ENCODE measurements at places on chromosomes 7 and 10. TPM values are rescaled to one million over a fixed set of nuclear protein-coding genes. Genes with fewer than 3 reads are reported as not detected.

DNA sequence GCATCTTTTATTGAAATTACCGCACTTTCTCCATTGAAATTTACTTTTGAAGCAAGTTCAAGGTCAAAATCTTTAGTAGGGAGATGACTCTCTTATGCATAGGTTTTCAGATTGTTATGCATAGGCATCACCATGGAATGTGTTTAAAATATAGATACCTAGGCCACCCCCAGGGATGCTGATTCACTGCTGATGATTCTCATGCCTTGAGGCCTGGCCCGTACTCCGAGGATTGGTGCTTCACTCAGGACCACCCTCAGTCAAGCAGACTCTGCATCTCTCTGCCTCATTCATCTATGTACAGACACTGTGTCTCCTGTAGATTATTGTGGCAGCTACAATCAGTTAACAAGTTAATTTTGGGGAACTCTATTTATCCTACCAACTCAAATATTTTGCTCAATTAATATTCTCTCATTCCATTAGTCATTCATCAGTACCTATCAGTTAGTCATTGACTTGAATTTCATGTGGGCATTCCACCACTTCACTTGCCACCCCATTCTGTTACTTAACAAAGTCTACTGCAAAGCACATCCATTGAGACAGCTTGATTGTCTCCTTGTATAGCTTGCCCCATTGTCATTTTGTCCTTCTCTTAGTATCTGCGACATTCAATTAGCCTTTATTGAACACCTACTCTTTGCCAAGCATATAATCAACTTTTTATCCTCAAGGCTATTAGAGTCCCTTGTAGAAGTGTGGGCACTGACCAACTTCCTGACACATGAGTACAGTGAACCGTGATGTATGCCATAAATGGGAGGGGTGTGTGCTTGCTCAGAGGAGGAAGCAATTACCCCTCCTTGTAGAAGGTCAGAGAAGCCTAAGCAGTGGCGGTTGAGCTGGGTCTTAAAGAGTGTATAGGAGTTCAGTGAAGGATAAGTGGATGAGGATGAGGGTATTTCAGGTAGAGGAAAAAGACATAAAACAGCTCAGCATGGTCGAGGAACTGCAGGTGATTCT lies 255.6 kb upstream of the BMPER start:
- DNase-seq = no peak

SLC18A3 gene
- not detected for polyA plus RNA-seq

OPTN gene
- polyA plus RNA-seq = 95.5 TPM

DNA sequence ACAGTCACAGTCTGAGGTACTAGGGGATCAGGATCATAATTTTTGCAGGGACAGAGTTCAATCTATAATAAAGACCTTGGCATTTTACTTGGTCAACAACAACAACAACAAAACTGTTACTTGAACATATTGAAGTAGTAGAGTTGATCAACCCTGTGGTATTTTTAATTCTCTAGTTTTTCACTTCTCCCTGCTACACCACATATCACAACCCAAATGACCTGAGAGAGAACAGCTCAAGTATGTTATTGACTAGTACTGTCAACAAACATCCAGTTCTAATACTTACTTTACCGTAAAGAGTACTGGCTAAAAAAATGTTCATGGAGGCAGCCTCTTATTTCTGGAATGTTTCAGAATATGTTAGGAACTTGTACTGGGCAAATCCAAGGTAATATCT lies 90.5 kb upstream of the FAM3C start:
- no peak for DNase-seq

GRCh38 chr10:60735244-60735643 lies 43.0 kb upstream of the CDK1 start:
- no peak for DNase-seq

SPAG6 gene
- not detected for polyA plus RNA-seq

SPDYE11 gene
- not detected for polyA plus RNA-seq

LRRN3 gene
- 5.3 TPM for polyA plus RNA-seq

GRCh38 chr10:68633816-68634466 lies 73.8 kb downstream of the TET1 start:
- no peak for DNase-seq

- DNase-seq = no peak
Observed at GRCh38 chr7:47540387-47541350, 41.2 kb downstream of the TNS3 start.

GRCh38 chr7:8753355-8753754 lies 319.9 kb downstream of the NXPH1 start:
- DNase-seq = no peak

CALML5 gene
- not detected for polyA plus RNA-seq

DNA sequence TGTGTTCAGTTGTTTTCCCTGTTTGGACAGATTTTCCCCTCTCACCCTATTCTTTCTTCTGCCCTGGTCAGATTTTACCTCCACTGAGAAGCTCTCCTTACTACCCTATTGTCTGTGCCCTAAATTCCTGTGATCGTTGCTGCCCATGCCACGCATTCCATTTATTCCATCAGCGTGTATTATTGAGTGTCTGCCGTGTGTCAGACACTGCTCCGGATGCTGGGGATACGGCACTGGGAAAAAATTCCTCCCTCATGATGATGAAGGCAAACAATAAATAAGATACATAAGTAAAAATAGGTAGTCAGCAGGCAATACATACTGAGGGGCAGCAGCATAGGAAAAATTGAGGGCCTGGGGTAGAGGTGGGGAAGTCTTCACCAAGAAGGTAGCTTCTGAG lies 86.8 kb downstream of the FANK1 start:
- no peak for DNase-seq

GRCh38 chr7:68542831-68543230 lies 1055.4 kb upstream of the AUTS2 start:
- no peak for DNase-seq

GRCh38 chr7:92766461-92767003 lies 69.8 kb downstream of the CDK6 start:
- DNase-seq = no peak

KBTBD2 gene
- polyA plus RNA-seq = 15.9 TPM

GRCh38 chr7:149765399-149766121 lies 7.8 kb downstream of the ZNF467 start:
- DNase-seq = no peak

GRCh38 chr10:97718178-97718577 lies 4.6 kb downstream of the MARVELD1 start:
- DNase-seq = no peak

HEPACAM2 gene
- polyA plus RNA-seq = not detected

DNA sequence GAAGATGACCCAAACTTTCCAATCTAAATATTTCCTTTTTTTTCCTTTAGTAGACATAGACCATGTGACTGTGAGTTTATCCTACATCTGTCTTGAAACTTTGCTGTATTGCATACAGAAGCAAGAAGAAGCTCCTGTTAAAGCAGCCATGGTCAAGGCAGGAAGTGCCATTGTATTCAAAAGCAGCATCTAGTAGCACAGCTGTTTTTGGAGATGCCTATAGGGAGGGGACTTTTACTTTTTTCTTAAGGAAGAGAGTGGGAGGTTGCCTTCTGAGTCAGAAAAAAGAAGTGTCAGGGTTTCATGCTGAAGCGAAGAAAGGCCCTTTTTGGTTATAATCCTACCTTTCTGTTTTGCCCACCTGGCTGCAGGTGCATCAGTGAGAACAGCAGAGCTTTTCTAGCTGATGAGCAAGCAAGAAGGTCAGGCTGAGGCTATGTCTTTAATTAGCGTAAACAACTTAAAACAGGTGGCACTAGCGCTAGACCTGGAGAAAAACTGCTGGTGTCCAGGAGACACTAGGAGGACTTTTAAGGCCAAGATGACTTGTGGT lies 234.1 kb upstream of the AGK start:
- no peak for DNase-seq

NDUFA5 gene
- polyA plus RNA-seq = 491 TPM

HYAL4 gene
- polyA plus RNA-seq = 0.03 TPM

ASB15 gene
- polyA plus RNA-seq = 0.99 TPM

DNA sequence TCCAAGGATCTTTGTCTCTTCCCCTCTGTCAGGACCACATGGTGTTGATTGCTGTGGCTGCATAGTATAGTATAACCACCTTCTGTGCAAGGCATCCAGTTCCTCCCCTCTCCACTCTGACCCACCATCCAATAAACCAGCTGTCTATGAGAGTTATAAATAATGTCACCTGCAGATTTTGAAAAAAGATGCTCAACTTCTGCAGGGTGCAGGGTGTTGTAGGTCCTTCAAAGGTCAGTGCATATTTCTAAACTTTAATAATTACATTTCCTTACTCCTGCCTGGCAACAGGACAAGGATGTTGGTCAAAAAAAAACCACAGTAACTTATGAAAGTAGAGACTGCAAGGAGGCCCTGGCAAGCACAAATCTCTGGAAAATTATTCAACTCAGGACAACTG lies 166.2 kb downstream of the PKD1L1 start:
- no peak for DNase-seq

OPN4 gene
- polyA plus RNA-seq = 0.29 TPM

DNA sequence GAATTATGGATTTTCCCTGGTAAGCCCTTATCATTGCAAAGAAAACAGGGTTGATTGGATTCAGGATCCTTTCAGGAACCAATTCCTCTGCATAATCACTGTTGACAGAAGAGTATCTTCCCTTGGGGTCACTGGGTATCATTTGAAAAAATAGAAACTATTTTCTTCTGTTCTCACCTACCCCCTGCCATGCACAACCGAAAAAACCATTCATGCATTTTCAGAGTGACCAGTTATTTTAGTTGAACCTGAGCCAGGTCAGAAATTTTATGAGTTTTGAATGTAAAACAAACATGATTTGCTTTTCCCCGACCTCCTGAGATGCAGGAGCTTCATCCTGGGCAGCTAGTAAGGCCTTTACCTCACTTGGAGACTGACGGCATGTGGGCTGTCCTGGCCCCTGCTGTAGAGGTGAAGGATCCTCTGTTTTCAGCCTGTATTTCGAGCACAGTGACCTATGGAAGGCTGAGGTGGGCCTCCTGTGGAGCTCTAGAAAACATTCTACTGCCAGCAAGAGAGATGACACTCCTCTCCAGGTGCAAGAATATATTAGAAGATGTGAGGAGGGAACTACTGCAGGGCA lies 30.1 kb downstream of the TMEM178B start:
- no peak for DNase-seq

- DNase-seq = no peak
Observed at GRCh38 chr7:94069162-94069739, 65.1 kb upstream of the BET1 start.

DNA sequence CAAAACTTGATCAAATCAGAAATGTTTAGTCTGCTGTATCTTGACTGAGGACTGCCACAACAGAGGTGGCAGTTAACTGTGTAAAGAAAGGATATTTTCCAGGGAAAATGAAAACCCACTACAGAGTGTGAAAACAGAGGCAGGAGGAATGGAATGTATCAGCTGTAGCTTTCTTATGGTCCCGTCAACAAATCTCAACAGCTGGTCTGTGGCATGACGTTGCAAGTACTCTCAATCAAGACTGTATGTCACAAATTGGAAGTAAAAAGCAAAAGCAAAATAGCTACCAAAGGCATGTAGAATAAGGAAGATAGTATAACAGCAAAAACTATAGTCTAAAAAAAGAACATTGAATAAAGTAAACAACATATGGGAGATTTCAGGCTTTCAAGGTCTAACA lies 123.5 kb downstream of the KMT2C start:
- DNase-seq = no peak

OR2A42 gene
- polyA plus RNA-seq = 0.01 TPM

VAX1 gene
- not detected for polyA plus RNA-seq

TLX1 gene
- not detected for polyA plus RNA-seq

FKBP6 gene
- not detected for polyA plus RNA-seq

DNA sequence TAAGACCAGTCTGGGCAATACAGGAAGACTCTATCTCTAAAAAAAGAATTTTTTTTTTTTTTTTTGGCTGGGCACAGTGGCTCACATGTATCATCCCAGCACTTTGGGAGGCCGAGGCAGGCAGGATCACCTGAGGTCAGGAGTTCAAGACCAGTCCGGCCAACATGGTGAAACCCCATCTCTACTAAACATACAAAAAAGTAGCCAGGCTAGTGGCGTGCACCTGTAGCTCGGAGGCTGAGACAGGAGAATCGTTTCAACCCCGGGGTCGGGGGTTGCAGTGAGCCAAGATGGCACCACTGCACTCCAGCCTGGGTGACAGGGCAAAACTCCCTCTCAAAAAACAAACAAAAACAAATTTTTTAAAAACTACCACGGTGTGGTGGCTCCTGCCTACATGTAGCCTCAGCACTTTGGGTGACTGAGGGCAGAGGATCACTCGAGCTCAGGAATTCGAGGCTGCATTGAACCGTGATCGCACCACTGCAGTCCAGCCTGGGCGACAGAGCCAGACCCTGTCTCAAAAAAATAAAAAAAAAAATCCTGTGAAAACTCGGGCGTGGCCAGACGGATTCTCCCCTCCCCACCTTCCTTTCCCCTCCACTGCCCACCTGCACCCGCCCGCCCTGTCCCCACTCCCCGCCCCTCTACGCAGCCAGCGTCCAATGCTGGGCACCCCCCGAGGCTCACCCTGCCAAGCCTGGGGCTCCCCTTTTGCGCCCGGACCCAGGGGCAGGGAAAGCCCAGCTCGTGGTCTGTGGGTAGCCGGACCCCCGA lies 745 bp upstream of the ORAI2 start:
- no peak for DNase-seq

- DNase-seq = no peak
Observed at GRCh38 chr7:90648107-90648506, 52.0 kb downstream of the CDK14 start.

Measured in heart right ventricle (tissue), 16 donors.